ENCODE measurements at places on chromosomes 2 and 18.

DNA sequence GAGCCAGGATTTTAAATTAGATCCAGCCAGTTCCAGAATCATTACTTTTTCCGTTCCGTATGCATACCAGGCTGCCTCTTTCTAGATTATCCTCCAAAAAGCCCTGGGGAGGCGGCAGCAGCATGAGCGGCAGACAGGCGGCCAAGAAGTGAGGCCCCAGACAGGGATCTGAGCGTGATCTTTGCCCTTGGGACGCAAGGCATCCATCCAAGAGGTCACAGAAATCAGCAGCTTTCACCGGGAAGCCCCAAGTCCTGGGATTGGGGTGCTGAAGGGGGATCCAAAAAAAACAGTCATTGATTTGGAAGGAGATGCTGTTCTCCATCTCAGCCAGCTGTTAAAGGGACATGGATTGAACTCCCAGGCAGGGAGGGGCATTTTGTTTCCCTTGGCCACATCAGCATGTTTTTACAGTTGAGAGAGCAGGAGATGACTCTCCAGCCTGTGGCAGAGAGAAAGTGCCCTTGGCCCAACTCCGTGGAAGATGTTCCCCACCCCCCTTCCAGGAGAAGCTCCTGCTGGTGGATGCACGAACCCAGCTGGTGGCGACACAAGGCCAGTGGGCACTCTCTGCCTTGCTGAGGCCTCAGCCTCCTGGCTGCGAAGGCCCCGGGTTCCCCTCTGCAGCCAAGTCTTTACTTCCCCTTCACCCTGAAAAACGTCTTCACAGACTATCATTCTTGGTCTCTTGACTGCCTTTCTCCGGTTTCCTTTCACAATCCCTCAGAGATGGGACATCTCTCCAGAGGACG lies 265.6 kb downstream of the ANAPC1 start:
- DNase-seq = peak; percentile 41

GRCh38 chr2:143981428-143981827 lies 538.5 kb downstream of the ZEB2 start:
- no peak for DNase-seq

DNA sequence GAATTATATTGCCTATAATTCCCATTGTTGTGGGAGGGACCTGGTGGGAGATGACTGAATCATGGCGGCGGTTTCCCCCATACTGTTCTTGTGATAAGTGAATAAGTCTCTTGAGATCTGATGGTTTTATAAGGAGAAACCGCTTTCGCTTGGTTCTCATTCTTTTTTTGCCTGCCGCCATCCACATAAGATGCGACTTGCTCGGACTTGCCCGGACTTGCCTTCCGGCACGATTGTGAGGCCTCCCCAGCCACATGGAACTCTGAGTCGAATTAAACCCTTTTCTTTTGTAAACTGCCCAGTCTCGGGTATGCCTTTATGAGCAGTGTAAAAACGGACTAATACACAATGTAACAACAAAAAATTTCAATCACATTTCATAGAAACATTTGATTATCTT lies 115.8 kb downstream of the C2orf74 start:
- no peak for DNase-seq

- no peak for DNase-seq
These were observed 4.3 kb downstream of the THAP4 start for GRCh38 chr2:241632478-241633325.

GRCh38 chr2:118846442-118846952 lies 951 bp downstream of the EN1 start:
- no peak for DNase-seq

- no peak for DNase-seq
These were observed 476.2 kb upstream of the RAB12 start for GRCh38 chr18:8133032-8133431.

GRCh38 chr2:28054916-28055315 lies 164.4 kb downstream of the BABAM2 start:
- DNase-seq = no peak

- peak; percentile 95 for DNase-seq
These were observed 20.3 kb upstream of the DNMT3A start for GRCh38 chr2:25362049-25362433.

DNA sequence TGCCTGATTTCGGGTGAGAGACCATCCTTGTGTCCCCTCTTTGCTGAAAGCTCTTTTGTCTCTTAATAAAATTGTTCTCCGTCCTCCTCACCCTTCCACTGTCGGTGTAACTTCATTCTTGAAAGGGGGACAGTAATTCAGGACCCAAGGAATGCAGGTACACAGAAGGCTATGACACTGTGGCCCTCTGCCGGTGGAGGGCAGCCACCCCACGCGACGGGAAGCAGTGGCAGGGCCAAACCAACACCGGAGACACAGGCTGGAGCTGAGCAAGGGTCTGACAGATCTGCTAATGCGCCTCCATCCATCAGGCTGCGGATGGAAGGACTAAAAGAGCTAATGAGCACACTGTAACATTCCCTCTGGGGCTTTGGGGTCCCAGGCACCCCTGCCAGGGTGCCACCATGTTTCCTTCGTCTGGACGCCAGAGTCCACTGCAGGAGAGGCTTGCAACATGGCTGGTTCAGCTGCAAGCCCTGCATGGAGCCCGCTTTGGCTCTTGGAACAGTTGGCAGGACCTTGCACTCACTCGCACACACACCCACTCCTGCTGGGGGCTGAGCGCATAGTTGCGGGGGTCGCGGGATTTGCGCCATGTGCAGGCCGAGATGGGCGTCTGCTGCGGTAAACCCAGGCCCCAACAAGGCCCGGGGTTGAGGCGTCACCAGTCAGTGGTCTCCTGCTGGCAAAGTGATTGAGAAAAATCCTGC lies 544.1 kb upstream of the CDH7 start:
- no peak for DNase-seq

DNA sequence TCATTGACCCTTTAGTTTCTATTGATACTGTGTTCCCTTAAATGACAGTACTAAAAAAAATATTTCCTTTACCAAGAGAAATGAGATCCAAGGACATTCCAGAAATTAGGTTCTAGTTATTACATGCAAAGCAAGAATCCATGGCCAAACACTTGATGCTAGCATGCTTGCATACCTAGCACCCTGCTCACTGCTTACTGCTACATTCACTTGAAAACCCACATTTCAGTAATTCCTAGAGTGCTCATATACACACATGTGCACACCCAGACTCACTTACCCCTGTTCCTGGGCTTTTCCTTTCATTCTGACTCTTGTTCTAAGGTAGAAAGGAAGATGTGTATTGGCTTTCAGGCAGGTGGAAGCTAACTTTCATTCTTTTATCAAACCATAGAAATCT lies 395.9 kb downstream of the THSD7B start:
- no peak for DNase-seq

DNA sequence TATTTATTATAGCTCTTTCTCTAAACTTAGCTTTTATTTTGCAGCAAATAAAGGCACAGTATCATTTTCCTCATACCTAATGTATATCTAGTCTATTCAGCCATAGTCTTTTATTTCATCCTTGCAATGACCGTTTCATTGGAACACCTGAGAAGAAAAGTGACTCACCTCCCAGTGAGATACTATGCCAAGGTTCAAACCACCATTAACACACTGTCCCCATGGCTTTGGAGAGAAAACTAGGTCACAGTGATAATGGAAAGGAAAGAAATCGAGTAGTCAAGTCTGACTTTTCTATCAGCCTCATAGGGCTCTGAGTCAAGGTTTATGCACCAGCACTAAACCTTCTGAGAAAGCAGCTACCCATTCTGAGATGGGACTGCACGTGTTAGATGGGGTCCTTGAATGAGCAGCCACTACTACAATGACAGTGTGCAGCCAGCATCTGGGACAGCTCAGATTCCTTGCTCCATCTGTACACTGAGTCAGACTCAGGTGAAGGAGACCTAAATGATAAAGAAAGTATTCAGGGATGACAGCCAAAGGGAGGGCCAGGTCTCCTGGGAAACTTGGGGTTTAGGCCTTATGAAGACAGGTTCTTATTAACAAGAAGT lies 971.1 kb upstream of the ACVR2A start:
- no peak for DNase-seq

DNA sequence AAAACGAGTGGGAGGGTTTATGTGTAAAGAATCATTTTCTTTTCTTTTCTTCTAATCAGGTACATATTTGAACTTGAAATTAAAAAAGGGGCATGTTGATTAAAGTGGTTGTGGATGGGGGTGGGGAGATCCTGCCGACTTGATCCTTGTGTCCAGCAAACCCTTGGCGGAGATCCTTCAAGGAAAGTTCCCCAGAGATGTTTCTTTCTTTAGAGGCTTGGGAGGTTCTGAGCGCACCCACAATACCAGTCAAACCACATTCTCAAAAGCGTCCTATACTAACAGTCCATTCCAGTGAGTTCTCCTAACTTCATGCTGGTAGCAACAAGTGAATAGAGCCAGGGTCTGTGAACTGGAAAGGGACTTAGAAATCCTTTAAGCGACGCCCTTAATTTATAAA lies 49.2 kb downstream of the MYCN start:
- DNase-seq = no peak

- DNase-seq = no peak
These were observed 438.6 kb downstream of the DLGAP1 start for GRCh38 chr18:4016391-4017049.

DNA sequence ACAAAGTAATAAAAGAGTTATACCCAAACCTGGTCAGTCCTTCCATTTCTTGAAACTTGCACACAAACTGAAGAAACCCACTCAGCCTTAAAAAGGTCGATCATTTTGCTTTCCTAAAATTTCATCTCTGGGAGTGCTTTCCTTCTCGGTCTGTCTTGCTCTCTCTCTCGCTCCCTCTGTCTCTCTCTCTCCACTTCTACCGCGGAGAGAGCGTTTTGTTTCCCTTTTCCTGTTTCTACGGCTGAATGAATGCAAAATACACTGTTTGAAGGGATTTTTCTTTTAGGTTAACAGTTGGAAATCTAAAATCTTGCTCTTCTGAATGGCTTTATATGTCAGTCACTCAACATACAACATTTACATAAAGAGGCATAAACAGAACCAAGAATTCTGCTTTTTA lies 424.2 kb downstream of the TGIF1 start:
- no peak for DNase-seq

DNA sequence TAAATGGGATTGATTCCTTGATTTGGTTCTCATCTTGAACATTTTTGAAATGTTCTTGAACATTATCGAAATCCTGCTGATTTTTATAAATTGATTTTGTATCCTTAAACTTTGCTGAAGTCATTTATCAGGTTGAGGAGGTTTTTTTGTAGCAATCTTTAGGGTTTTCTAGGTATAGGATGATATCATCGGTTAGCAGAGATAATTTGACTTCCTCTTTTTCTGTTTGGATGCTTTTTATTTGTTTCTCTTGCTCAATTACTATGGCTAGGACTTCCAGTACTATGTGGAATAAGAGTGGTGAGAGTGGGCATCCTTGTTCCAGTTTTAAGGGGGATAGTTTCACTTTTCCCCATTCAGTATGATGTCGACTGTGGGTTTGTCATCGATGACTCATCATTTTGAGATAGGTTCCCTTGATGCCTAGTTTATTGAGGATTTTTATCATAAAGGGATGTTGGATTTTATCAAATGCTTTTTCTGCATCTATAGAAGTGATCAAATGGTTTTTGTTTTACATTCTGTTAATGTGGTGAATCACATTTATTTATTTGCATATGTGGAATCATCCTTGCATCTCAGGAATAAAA lies 201.5 kb upstream of the ZSWIM2 start:
- DNase-seq = no peak

GRCh38 chr2:26302846-26303245 lies 43.1 kb upstream of the SELENOI start:
- DNase-seq = no peak

Data from kidney glomerular epithelial cell (primary cell).